ENCODE measurements at places on chromosomes 5 and 9.

DNA sequence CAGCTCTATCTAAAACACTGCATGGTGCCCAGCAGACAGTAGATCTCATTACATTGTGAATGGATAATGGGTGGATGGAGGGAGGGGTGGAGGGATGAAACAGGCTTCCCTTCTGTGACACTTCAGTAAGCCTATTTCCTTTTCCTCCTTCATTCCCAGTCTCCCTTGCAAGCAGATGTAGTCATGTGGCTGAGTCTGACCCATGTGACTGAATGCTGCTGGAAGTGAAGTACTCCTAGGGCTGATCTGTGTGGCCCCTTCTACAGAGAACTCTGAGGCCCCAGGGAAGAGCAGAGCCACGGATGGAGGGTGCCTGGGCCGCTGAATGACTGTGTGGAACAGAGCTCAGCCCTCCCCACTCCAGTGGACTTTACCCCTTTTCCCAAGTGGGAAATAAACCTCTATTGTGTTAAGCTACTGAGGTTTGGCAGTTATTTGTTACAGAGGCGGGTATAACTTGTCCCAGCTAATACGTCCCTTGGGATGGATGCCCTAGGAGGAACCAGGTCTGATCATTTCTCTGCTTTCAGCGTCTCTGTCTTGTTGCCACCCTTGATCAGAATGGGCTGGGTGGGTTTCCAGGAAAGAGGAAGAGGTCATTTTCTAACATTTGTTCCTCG, 176.1 kb upstream of the MVB12B start:
- DNase-seq = no peak

DNA sequence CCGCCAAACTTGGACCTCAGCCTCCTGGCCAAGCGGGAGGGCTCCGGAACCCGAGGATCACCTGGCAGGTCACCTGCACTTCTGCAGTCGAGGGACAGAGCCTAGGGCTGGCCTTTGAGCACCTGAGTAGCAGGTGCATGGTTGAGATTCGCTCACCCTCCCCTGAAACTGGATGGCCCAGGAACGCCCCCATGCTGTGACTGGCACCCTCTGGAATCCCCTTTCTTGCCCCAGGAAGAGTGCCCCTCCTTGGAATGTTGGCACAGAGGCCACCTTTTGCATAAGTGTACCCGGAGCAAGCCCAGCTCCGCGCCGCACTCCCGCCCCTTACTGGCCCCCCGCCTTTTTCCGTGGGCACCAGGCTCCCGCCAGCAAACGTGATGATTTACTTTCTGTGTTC, 112.5 kb upstream of the IER5L start:
- no peak for DNase-seq

GRCh38 chr5:81760521-81760920, 9.6 kb upstream of the SSBP2 start:
- no peak for DNase-seq

DNA sequence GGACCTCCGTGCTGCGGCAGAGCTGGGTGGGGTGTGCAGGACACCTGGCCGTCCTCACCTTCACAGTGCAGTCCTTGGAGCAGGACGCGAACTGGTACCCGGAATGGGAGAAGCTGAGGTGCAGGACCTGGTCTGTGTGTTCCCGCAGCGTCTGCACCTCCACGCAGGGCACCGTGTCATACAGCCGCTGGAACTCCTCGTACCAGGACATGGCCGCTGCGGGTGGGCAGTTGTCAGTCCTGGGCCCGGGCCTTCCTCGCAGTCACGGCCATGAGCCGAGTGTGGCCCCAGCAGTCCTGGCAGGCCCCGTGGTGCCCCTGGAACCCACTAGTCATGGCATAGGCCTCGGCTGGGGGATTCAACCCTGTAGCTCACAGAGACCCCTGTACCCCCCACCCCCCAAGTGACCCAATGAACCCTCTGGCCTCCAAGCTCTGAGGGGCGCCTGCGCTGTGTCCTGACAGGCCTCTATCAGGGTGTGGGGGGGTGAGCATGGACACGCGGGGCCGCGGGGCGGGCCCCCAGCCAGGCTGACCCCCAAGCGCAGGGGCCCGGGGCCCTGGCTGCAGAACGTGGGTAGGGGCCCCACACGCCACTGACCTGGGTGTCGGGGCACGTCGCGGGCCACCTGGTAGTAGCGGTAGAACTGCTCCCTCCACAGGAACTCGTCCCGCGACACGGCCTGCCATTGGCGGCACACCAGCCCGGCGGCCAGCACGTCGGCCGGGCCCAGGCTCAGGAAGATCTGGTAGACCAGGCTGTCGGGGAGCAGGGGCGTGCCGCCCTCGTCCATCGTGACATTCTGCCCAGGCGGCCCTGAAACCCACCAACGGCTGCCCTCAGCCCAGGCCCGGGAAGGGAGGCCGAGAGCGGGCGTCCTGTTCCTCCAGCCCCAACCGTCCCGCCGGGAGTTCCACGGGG, 987 bp downstream of the FBXW5 start:
- DNase-seq = no peak

DNA sequence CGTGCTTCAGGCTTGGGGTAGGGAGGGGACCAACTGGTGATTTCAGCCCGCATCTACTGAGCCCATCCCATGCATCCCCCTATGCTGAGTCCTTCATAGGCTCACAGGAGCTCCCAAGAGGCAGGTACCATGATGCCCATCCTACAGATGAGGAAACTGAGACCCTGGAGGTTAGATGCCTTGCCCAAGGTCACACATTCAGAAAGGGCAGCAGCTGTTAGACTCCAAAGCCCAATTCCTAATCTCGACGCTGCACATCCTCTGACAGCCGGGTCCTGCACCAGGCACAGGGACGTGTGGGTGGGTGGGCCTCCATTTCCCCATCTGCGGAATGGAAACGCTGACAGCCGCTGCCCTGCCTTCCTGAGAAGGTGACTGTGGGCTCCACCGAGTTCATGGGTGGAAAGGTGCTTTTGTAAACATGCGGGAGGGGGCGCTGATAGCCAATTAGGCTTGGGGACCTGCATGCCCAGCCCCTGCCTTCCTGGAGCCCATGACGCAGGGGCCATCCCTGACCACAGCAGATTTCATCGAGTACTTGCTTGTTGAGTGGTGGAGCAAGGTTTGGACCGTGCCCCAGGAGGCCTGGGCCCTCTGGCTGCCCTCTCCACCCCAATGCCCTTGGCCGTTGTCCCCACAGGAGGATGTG, 2.2 kb downstream of the DNM1 start:
- no peak for DNase-seq

- DNase-seq = no peak
Observed at GRCh38 chr9:135304886-135305285, 174.7 kb upstream of the PPP1R26 start.

- DNase-seq = no peak
Observed at GRCh38 chr9:116361547-116361946, 208.0 kb downstream of the PAPPA start.

DNA sequence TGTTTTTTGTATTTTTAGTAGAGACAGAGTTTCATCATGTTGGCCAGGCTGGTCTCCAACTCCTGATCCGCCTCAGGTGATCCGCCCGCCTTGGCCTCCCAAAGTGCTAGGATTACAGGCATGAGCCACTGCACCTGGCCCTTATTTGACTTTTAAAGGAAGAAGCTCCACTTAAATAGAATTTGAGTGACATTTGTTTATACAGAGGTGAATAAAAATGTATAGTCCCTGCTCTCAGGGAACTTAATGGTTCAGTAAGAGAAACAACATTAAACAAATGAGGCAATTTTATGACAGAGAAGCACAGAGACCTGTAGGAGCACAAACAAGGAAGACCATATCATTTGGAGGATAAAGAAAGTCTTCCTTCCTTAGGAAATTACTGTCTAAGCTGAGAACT, 65.7 kb downstream of the C9orf152 start:
- no peak for DNase-seq

DNA sequence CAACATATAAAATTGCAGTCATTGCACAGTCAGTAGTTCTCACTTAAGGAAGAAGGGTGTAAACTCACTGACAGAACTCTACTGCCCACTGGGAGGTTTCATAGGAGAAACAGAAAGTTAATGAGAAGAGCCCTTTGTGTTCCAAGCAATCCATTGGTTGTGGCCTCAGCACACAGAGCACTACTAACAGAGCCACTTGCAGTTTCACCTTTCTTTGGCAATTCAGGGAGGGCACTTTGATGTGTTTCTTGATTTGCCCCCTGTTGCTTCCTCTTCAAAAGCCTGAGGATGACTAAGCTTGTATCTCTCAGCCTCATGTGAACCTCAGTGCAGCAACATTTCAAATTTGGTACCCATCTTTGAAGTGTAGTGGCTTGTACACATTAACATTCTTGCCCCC, 409.4 kb downstream of the DMRTA1 start:
- DNase-seq = no peak

- no peak for DNase-seq
Observed at GRCh38 chr9:109001275-109001676, 12.0 kb downstream of the CTNNAL1 start.

DNA sequence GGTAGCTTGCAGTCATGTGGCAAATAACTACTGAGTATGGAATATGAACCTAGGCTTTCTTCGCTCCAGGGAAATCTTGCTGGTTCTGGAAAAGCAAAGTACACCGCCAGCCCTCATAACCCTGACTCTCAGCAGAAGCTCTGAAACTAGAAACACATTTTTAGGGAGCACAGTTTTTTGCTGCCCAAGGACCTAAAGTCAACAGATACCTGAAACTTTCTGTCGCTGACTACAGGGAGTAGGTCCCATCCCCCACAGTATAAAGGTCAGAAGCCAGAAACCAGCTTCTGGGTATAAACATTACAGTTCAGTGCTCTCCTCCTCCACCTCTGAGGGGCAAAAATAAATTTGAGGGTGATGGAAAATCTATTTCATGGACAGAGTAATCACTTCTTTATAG, 3.0 kb downstream of the ATOX1 start:
- no peak for DNase-seq

GRCh38 chr5:38660194-38660668, 103.8 kb upstream of the LIFR start:
- DNase-seq = no peak

GRCh38 chr9:131270171-131271015, 5.9 kb downstream of the FAM78A start:
- DNase-seq = no peak

GRCh38 chr9:95035846-95036245, 281.7 kb downstream of the FANCC start:
- no peak for DNase-seq

DNA sequence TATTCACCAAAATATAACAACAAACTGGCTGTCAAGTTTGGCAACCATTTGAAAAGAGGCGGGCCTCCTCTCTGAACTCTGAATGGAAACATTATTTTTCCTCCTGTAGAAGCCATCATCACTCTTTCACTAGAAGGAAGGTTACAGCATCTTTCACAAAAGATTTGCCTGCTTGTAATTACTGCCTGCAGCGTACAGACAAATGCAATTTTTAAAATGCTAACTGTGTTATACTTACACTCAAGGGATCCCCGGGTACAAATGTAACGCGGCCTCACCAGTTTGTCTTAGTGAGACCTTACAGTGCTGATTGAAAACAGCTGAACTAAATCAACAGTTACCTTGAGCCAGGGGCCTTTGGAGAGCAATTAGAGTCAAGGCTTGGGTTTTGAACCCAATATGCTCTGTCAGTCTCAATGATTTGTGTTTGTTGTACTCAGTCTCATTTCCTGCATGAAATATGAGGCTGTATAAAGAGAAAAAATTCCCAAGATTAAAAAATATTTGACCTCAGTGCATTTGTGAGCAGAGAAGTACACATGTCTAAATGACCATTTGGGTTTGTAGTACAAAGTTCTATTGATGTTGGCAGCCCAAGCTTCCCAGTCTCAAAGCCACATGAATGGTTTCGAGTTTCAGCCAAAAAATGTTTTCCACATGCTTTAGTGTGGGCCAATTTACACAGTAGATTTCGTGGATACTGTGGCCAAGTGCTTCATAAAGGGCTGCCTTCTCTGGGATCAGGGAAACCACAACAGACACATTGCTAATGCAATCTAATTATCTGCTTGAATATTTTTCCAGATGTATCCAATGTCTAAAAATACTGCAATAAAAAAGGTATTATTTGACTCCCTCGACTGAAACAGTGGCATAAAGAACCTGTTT, 500.0 kb downstream of the SPATA31D1 start:
- DNase-seq = no peak

GRCh38 chr9:72667181-72667580, 145.8 kb downstream of the TMC1 start:
- DNase-seq = no peak

GRCh38 chr5:125870256-125870655, 553.0 kb upstream of the GRAMD2B start:
- DNase-seq = no peak

GRCh38 chr9:37775216-37775919, 9.5 kb downstream of the EXOSC3 start:
- DNase-seq = no peak

DNA sequence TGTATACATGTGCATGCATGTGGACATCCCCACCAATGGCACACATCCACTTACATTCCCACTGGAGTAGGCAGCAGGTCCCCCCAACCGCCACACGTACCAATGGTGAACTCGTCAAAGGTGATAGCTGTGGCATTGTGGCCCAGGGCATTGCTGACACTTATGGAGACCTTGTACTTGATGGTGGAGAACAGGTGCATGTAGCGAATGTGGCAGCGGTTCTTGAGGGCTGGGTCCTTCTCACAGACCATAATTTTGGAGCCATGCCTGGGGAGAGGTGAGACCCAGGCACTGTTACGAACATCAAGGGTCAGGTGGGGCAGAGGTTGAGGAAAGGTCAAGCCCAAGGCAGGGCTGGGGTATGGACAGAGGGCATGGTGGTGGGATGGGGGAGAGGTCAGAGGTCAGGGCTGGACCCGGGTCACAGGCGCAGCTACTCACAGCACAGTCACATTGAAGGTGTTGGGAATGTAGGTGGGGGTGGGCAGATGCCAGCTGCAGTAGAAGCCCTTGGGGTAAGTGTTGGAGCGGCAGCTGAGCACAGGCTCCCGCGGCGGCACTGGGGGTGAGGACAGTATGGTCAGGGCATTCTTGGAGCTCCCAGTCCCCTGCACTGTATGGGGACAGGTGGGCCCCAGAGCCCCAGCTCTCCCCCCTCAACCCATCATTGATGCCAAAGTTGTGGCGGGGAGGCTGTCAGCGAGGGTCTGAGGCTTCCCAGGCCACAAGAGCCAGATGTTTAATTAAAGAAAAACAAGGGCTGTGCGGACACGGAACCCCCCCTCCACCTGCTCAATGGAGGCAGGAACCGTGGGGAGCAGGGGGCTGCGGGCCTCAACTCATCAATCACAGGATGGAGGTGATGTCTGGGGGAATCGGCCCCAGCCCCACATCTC, 31.9 kb downstream of the CNTFR start:
- DNase-seq = no peak

DNA sequence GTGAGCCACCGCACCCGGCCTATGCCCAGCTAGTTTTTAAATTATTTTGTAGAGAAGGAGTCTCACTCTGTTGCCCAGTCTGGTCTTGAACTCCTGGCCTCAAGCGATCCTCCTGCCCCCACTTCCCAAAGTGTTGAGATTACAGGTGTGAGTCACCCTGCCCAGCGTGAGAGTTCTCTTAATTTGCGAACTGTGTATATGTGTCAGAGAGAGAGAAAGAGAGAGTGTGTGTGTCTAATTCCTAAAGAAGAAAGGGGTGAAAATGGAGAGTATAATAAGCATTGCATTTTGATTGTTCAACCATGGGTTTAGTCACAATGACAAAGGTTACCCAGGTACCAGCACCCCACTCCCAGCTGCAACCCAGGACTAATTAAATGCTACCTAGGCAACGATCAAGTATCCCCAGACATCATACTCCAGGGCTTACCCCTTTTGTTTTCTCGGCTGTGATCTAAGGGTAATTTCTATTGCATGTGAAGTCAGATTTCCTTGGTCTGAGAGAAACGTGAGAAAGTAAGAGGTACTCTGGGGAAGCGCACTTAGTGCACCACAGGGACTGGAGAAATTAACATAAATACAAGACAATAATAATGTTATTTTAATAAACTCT, 16.6 kb downstream of the MAP1B start:
- DNase-seq = no peak

GRCh38 chr9:95336281-95336680, 18.8 kb upstream of the FANCC start:
- DNase-seq = no peak

Measured in activated CD8-positive, alpha-beta memory T cell treated with anti-CD3 and anti-CD28 coated beads for 4 hours (primary cell).